NB4 (cell line): ENCODE measurements at places on chromosomes 12 and 14.
A peak's percentile ranks its signal among the peaks of the same experiment; 100 is the strongest.

GRCh38 chr12:106122004-106122403 lies 16.8 kb downstream of the NUAK1 start:
- DNase-seq, result no peak

DNA sequence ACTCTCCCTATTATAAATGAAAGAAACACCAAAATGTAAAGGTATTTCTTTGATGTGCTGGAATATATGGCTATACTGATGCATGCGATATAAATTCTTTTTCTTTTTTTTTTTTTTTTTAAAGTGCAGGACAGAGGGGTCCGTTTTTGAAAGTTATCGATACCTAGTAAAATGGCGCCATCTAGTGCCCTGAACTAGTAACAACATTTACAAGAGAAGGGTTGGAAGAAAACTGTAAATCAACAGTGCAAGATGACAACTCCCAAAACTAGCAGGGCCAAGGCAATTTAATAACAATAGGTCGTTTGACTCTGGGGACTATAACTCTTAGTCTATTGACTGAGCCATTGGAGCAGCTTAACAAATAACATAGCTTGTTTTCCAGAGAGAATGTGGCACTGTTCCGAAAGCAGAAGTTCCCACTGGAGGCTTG lies 137.7 kb downstream of the SPTSSA start:
- DNase-seq, result peak; percentile 61

DNA sequence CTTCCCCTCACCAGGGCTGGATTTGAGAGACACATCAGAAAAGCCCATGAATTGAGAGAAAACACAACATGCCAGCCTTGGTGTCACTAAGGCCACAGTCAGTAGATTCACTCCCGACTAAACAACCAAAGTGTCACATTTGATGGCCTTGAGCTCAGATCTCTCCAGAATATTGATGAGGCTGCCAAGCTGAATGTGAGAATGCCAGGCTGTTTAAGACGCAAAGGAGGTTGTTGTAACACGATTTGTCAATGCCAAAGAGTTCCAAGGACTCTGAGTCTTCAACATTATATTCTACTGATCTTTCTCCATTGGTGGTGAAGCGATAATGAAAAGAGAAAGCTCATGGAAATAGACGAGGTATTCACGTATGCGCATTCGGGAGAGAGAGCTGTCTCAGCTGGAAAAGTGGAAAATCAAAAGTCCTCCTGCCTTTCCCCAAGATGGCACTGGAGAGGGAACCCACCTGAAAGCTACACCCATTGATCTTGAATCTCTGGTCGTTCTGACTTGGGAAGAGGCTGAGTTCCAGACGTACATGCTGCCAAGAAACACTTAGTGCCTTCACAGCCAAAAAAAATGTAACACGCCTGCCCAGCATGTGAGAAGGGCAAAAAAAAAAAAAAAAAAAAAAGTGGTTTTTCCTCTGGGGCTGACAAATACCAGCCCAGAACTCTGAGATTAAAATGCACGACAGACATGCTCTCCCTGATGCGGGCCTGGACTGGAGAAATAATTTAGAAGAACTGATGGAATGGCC lies 1159.6 kb downstream of the VRK1 start:
- DNase-seq, result no peak

DNA sequence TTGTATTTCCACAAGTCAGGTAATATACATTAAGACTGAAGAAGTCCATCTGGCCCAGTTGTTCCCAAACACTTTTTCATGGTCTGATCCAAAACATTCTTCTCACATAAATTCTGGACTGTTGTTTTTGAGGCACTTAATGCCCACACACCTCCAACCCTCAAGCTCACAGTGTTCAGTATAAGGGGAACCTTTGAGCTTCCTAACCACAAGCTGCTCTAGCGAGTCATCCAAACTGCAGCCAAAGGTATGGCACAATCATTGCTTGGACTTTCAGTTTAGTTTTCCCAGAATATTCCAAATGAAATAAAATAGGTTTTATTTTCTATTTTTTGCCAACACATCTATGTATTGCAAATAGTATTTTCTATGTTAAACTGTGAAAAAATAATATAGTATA lies 103.0 kb downstream of the PUS7L start:
- DNase-seq, result peak; percentile 35

DNA sequence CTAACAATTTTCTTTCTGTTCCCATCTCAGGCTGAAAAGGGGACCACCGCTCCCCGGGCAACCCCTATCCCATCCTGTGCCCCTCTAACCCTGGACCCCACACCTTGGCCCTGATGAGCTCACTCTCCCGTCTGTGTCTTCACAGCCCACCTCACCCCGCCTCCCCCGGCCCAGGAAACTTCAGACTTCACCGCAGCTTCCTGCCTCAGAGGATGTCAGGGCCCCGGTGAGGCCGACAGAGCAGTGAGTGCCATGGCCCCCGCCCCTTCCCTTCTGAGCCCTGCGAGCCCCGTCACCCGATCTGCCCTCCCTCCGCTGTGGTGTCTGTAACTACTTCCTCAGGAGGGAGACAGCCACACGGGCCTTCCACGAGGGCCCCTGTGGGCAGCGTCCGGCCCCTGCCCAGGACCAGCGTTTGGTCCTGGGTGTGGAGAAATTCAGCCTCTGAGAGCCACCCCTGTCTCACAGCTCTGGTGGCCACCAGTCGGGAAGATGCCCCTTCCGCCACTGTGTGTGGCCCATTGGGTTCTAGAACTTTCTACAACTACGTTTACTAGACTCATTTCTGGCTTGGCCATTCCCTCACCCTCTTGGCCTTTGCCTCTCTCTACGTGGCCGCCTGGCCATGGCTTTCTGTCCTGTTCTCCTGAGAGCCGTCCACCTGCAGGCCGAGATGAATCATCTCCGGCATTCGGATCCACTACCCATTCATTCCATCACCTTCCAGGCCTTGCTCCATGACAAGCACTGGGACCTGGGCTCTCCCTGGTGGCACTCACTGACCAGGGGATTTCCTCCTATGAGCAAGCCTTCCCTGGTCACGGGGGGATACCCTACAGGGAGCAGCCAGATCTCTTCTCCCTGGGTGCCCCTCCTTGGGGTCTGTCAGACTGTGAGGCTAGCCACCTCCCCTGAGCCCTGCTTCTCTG lies 3.4 kb downstream of the RHOF start:
- peak; percentile 99 for DNase-seq

- peak; percentile 87 for DNase-seq
These were observed 13.3 kb downstream of the RNASE3 start for GRCh38 chr14:20904393-20905029.

DNA sequence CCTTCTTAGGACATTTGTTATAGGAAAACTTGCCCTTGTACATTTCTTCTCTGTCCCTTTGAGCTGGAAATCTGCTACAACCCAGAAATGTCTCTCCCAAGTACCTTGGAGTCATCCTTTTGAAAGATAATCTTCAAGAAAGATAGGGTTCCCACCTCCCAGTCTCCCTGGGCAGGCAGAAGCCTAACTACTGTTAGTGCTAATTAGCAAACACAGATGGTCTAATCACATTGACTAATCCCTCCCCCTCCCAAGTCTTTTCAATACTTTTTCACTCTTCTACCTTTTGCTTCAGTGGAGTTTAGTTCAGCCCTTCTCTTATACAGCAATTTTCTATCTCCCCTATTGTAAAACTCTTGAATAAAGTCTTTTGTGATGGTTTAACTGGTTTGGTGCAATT lies 129.8 kb upstream of the PPFIA2 start:
- DNase-seq, result no peak

DNA sequence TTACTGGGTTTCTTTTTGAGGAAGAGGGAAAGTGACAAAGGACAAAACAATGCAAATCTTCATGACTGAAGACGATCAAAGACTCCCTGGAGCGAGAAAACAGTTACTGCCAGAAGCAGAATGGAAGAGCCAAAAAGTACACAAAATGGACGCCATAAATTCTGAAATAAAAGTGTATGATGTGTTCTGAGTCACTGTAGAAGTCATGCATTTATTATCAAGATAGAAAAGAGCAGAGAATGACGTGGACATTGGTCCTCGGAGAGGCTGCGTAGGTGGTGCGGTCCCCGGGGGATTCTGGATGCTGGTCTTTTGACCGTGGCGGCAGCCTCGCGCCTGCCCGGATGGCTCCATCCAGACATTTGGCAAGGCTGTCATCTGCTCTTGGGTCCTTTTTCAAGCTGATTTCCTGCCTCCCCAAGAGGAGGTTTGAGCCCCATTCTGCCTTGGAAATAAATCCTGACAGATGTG lies 52.8 kb downstream of the C14orf132 start:
- DNase-seq, result no peak

- no peak for DNase-seq
These were observed 243.3 kb upstream of the KRR1 start for GRCh38 chr12:75754698-75755097.

GRCh38 chr12:57169969-57170368 lies 22.6 kb upstream of the LRP1-AS start:
- no peak for DNase-seq

DNA sequence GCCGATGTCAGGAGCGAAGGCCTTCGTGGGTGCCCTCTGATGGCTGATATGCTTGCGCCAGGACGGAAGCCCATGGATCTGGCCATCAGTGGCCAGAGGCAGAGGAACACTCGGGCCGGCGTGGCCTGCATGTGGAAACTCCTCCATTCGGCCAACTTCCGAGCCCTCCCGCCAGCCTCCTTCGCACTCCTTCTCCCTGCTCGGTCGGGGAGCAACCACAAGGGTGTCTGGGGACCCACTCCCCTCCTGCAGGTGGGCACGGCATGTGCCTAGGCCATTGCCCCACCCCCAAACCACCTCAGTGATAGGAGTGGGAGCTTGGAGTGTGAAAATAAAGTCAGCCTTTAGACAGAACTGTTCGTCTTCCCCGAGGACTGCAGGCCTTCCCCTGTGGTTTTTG lies 231.3 kb downstream of the BCL11B start:
- DNase-seq, result peak; percentile 90

GRCh38 chr14:78737116-78737515 lies 566.9 kb downstream of the NRXN3 start:
- DNase-seq, result no peak

GRCh38 chr14:49862089-49862673 lies 9.6 kb upstream of the NEMF start:
- DNase-seq, result peak; percentile 90

DNA sequence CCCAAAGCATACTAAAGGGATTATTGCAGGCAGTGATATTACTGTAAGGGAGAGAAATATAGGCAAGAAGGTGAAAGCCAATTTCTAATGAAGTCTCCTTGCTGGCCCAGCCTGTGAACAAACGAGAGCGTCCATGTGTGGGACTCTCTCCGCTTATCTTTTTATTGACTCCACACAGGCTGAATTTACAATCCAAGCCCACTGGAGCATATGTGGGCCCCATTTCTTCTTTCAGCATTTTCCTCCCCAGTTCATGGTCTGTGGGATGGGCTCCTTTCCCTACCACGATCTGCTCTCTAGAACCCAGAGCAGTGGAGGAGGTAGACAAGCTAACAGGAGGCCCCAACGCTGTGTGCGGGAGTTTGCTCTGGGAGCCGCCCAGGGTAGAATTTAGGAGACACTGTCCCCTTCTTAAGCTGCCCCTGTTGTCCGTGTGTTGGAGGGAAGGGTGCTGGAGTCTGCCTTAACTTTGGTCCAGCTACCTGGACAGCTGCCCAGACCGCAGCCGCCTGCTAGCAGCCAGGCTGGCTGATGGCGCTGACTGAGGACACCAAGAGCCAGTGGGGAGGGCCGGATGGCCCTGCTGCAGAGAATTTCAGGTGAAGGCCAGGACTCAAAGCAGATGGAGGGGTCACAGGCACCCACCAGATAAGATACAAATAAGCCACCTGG lies 3.2 kb upstream of the HOXC11 start:
- DNase-seq, result no peak

DNA sequence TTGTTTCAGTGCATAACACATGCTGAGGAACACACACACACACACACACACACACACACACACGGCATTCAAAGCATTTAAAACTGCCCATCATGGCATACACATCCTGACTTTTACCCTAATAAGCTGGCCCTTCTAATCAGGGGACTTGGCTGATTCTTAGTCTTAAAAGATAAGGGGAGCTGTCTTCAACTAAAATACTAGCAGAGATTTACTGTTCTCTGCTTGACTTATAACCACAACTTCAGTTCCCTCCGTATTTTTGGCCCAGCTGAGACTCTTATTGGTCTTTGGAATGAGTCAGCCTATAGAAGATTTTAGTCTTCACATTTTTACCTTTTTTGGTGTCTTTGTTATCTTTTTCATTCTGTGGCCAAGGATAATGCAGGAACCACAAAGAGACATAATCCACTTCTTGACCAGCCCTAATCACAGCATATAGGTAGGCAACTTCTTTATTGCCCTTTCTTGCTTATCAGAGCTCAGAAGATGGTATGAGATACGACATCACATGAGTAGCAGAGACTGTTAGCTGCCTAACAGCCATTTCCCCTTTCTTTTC lies 25.1 kb upstream of the SLC8A3 start:
- no peak for DNase-seq

GRCh38 chr14:69489495-69489894 lies 5.0 kb downstream of the PLEKHD1 start:
- DNase-seq, result no peak

DNA sequence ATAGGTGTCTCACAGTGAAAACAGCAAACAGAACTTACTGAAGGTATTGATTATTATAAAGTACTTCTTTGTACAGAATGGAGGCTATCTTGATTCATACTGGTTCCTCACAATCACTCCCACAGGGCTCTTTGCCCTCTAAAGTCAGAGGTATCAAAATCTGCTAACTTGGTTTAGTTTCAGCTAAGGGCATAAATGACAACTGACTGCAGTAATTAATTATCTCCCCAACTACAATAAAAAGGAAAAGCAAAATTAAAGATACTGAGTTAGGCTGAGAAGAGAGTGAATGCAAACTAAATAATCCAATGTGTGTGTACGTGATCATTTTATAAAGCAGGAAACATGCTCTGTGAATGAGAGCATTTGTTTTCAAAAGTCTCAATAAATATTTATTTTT lies 338.7 kb downstream of the ACSS3 start:
- no peak for DNase-seq

DNA sequence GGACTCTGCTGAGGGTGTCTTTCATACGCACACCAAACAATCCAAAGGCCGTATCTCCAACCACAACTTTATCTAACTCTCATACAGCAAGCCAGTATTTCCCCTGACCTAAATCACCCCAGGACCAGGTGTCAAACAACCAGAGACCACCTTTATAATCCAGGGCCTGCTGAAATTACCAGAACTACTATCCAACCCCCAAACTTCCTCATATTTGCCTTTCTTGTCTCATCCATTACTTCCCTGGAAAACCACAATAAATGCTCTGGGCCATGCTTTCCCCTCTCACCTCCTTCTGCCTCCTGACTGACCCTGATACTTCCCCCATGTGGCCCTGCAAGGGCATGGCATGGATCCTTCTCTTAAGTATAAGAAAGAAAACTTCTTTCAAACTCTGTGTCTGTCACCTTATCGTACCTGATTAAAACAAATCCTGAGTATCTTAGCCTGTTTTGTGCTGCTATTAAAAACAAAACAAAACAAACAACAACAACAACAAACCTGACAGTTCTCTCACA lies 44.7 kb upstream of the CRACR2A start:
- peak; percentile 17 for DNase-seq

- peak; percentile 16 for DNase-seq
These were observed 1.1 kb downstream of the SLC6A15 start for GRCh38 chr12:84911271-84912197.

GRCh38 chr12:79448816-79449215 lies 241.9 kb downstream of the PAWR start:
- no peak for DNase-seq

GRCh38 chr14:99324291-99324690 lies 52.3 kb upstream of the BCL11B start:
- no peak for DNase-seq

GRCh38 chr12:81207173-81207572 lies 129.3 kb downstream of the ACSS3 start:
- DNase-seq, result no peak

GRCh38 chr12:106213662-106214061 lies 34.2 kb downstream of the CKAP4 start:
- no peak for DNase-seq

GRCh38 chr14:104238424-104239184 lies 100.2 kb downstream of the KIF26A start:
- DNase-seq, result no peak
